ENCODE measurements at places on chromosomes 2 and 18.

GRCh38 chr2:8965216-8965969 is 38.1 kb downstream of the MBOAT2 start:
- no peak for DNase-seq

- no peak for DNase-seq
These were observed 47.6 kb upstream of the GPC1 start for GRCh38 chr2:240387669-240388358.

DNA sequence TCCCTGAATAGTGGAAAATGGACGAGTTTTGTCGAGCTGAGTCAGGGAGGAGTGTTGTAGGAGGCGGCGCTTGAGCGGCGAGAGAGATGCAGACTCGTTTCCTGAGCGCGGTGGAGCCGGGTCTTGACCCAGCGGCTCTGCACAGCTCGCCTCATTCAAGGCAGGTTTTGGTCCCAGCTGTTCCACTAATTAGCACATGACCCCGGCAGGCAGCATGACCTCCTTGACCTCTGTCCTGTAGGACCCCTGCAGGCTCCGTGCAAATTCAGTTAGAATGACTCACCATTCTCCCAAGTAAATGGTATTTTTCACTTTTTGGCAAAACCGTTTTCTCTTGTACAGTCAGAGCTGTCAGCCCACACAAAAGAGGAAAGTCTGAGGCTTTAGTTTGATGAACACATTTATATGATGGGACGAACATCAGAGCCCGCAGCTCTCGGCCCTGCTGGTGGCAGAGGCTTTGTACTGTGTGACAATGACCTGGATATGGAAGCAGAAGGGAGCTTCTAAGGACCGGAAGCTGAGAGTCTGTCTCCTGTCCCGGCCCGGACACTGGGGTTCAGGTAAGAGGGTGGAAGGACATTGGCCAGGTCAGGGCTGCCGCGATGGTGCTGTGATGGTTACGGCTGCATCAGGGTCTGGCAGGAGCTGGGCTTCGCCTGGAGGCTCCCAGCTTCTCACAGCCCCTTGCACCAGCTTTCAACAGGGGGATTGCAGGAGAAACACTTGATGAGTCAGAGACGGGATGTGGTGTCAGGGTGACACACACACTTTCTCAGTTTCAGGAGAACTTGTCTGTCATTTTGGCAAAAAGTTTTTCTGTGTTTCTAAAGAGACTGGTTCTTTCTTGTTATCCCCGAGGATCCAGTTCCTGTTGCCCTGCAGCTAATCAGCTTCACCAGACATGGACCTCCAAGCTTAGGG is 29.9 kb upstream of the ALKAL2 start:
- no peak for DNase-seq

GRCh38 chr18:13303756-13304364 is 85.3 kb downstream of the LDLRAD4 start:
- DNase-seq = no peak

DNA sequence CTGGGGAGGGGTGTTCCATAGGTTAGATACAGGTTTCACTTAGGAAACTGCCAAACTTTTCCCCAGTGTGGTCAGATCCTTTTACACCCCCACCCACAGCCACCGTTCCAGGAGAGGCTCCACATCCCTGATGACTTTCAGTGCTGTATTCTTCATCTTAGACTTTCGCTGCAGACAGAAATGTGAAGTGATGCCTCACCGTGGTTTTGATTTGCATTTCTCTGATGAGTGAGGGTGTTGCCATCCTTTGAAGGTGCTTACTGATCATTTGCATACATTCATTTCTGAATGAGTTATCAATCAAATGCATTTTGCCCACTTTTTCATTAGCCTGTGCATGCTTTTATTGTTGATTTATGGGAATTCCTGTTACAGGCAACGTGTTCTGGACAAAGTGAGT is 14.9 kb downstream of the COPS9 start:
- no peak for DNase-seq

- DNase-seq = no peak
These were observed 11.0 kb downstream of the DYTN start for GRCh38 chr2:206707164-206707701.

- DNase-seq = no peak
These were observed 58.4 kb downstream of the ALPK2 start for GRCh38 chr18:58570360-58571064.

DNA sequence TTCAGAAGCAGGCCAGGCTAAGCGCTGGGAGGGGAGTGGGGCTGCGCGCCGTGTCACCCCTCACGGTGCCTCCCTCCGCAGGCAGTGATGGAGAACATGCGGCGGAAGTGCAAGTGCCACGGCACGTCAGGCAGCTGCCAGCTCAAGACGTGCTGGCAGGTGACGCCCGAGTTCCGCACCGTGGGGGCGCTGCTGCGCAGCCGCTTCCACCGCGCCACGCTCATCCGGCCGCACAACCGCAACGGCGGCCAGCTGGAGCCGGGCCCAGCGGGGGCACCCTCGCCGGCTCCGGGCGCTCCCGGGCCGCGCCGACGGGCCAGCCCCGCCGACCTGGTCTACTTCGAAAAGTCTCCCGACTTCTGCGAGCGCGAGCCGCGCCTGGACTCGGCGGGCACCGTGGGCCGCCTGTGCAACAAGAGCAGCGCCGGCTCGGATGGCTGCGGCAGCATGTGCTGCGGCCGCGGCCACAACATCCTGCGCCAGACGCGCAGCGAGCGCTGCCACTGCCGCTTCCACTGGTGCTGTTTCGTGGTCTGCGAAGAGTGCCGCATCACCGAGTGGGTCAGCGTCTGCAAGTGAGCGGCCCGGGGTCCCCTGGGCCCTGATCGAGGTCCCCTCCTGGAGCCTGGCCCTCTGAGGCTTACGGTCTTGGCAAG is 12.2 kb downstream of the WNT10A start:
- DNase-seq = peak; percentile 72

- DNase-seq = no peak
These were observed 4.0 kb downstream of the TSGA10 start for GRCh38 chr2:99150706-99151105.

GRCh38 chr2:189726271-189726670 is 36.3 kb downstream of the OSGEPL1 start:
- DNase-seq = no peak

GRCh38 chr2:31337860-31338259 is 76.7 kb downstream of the XDH start:
- DNase-seq = no peak

- DNase-seq = no peak
These were observed 95.6 kb upstream of the ACVR1 start for GRCh38 chr2:157971702-157972101.

DNA sequence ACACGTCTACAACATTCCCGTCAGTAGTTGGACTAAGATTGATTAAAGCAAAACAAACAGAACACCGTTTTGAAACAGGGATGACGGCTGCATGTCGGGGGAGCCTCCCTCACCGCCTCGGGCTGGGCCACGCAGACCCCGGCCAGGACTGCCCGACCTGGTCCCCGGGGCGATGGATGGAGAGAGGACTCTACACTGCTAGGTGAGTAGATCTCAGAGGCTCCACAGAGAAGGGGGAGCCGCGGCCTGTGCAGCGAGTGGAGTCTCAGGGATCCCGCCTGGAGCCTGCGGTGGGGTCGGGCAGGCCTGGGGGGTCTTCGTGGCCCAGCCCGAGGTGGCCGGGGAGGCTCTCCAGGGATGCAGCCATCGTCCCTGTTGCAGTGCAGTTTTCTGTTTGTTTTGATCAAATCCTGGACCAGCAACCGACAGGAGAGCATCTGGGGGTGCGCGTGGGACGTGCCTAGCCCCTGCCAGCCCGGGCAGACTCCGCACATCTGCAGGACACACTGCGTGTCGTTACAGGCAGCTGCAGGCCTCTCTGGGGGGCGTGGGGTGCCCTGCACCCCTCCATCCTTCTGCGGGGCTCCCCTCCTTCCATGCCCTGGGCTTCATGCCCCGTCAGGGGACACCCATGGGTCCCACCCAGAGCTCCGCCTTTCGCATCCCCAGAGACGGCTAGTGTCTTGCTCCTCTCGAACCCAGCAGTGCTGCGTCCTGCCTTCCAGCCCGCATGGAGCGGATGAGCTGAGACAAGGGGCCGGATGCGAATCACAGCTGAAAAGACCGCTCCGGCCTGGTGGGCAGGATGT is 143.6 kb downstream of the RTP5 start:
- no peak for DNase-seq
